ENCODE measurements at places on chromosomes 3 and 15. TPM values are rescaled to one million over a fixed set of nuclear protein-coding genes. Genes with fewer than 3 reads are reported as not detected.

Gene NME9
- 0.69 TPM for total RNA-seq

DNA sequence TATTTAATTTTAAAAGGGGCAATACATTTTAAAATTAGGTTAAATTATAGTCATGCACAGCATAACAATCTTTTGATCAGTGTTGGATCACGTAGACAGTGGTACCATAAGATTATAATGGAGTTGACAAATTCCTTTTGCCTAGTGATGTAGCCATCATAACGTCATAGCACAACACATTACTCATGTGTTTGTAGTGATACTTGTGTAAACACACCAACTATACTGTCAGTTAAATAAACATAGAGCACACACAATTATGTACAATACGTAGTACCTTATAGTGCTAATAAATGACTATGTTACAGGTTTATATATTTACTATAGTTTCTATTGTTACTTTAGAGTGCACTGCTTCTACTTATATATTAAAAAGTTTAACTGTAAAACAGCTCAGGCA, 31.2 kb downstream of the FOXB1 start:
- DNase-seq, result no peak
- no peak overlapping the region for H3K27ac ChIP-seq
- no peaks in the 10 kb centered on the region for H3K27me3 ChIP-seq

Gene CCDC80
- 0.05 TPM for total RNA-seq

- DNase-seq, result no peak
- no peak overlapping the region for H3K4me3 ChIP-seq
- no peaks in the 10 kb centered on the region for H3K27me3 ChIP-seq
- H3K36me3 ChIP-seq, result no peaks in the 10 kb centered on the region
These were observed 47.8 kb downstream of the PCSK6 start for GRCh38 chr15:101441696-101442095.

- DNase-seq, result no peak
- no peak overlapping the region for H3K27ac ChIP-seq
- no peaks in the 10 kb centered on the region for H3K4me1 ChIP-seq
These were observed 322.6 kb upstream of the FRG2C start for GRCh38 chr3:75341324-75342067.

- H3K4me3 ChIP-seq, result no peak overlapping the region
- H3K27me3 ChIP-seq, result no peaks in the 10 kb centered on the region
- DNase-seq, result no peak
- H3K27ac ChIP-seq, result no peak overlapping the region
- H3K36me3 ChIP-seq, result peaks cover 59% of the 10 kb centered on the region
These were observed 3.3 kb downstream of the RPL35A start for GRCh38 chr3:197953325-197953724.

Gene CCDC13
- total RNA-seq, result 0.34 TPM

GRCh38 chr3:101900316-101900715, 51.0 kb downstream of the NFKBIZ start:
- H3K27me3 ChIP-seq, result no peaks in the 10 kb centered on the region
- DNase-seq, result no peak
- H3K4me1 ChIP-seq, result no peaks in the 10 kb centered on the region
- H3K36me3 ChIP-seq, result no peaks in the 10 kb centered on the region
- H3K4me3 ChIP-seq, result no peak overlapping the region
- H3K27ac ChIP-seq, result no peak overlapping the region
